SJSA1 (cell line): ENCODE measurements at places on chromosomes 1 and 21.

GRCh38 chr1:169487561-169487960 is 1.8 kb upstream of the SLC19A2 start:
- H3K4me3 ChIP-seq = peak overlapping the region; percentile 3
- H3K36me3 ChIP-seq = peaks cover 4% of the 10 kb centered on the region; the same call in 1 of the 2 replicates
- peak; percentile 33 for DNase-seq
- H3K4me1 ChIP-seq = peaks cover 36% of the 10 kb centered on the region
- no peaks in the 10 kb centered on the region for H3K27me3 ChIP-seq
- H3K27ac ChIP-seq = peak overlapping the region; percentile 87

- H3K27ac ChIP-seq = no peak overlapping the region
- no peaks in the 10 kb centered on the region for H3K4me1 ChIP-seq
- DNase-seq = no peak
- H3K4me3 ChIP-seq = no peak overlapping the region
- H3K36me3 ChIP-seq = no peaks in the 10 kb centered on the region
These were observed 450.1 kb upstream of the BEND5 start for GRCh38 chr1:49226758-49227157.

- H3K27ac ChIP-seq = no peak overlapping the region
- H3K36me3 ChIP-seq = no peaks in the 10 kb centered on the region
- H3K27me3 ChIP-seq = no peaks in the 10 kb centered on the region; the same call in 1 of the 2 replicates
- no peak for DNase-seq
These were observed 21.2 kb upstream of the APOBEC4 start for GRCh38 chr1:183674339-183674738.

GRCh38 chr1:246775531-246776385 is 51.5 kb downstream of the SCCPDH start:
- H3K27me3 ChIP-seq = no peaks in the 10 kb centered on the region
- H3K4me3 ChIP-seq = no peak overlapping the region
- DNase-seq = no peak
- H3K27ac ChIP-seq = no peak overlapping the region
- H3K36me3 ChIP-seq = peaks cover 10% of the 10 kb centered on the region; the same call in 1 of the 2 replicates

DNA sequence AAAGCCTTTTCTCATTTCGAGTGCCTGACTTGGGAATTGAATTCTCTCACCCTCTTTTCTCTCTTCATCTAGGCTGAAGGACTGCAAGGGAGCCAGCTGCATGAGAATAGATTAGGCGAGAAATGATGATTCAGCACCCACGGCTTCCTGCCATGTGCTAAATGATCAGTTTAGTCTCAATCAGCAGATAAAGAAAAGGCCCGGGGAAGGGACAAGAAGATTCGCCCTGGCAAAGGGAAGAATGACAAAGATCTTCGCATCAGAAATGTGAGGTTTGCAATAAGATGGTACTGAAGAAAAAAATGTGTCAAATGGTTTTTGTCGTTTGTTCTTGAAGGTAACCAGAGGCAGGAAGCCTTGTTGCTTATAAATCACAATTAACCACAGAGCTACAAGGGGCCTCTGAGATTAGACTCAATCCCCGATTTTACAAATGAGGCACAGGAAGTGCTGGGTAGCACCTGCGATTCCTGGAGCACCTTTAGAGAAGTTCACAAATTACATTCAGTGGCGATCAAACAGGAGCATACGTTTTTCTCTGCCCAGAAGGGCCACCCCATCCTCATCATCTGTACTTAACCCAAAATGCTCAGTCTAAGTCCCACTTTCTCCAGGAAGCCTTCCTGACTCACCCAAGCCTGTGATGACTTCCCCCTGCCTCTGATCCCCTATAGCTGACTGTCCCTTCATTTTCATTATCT is 183.4 kb downstream of the ZNF281 start:
- H3K27ac ChIP-seq = no peak overlapping the region
- no peak overlapping the region for H3K4me3 ChIP-seq
- no peaks in the 10 kb centered on the region for H3K27me3 ChIP-seq
- no peaks in the 10 kb centered on the region for H3K4me1 ChIP-seq
- no peak for DNase-seq

- H3K27me3 ChIP-seq = no peaks in the 10 kb centered on the region
- no peak for DNase-seq
- H3K4me1 ChIP-seq = peaks cover 20% of the 10 kb centered on the region
These were observed 604.8 kb upstream of the CXADR start for GRCh38 chr21:16908077-16908476.
